ENCODE measurements at places on chromosomes 1 and 21.

DNA sequence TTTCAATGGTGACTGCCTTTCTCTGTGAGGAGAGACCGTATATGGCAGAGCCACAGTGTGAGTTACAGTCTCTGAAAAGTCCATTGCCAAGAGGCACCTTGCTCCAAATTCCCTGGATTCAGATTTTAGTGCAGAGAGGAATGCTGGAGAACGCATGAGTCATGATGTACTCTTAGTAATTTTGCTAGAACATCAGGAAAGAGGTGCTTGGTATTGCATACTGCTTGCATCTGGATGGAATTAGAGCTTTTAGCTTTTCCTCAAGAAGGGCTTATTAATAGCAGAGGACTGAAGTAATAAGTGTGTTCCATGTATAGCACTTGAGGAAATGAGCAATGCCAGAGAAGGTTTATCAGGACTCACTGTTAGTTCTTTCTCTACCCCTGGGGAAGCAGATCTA lies 40.5 kb upstream of the AKT3 start:
- no peak for DNase-seq

GRCh38 chr1:8014381-8014988 lies 11.6 kb downstream of the ERRFI1 start:
- DNase-seq = no peak

- DNase-seq = peak; percentile 19
Observed at GRCh38 chr1:36787312-36787913, 246.9 kb downstream of the GRIK3 start.

- DNase-seq = no peak
Observed at GRCh38 chr1:218339267-218339831, 5.8 kb upstream of the TGFB2 start.

- DNase-seq = peak; percentile 35
Observed at GRCh38 chr1:95002540-95003432, 70.0 kb downstream of the ALG14 start.

- DNase-seq = peak; percentile 91
Observed at GRCh38 chr1:222928212-222928611, 113.4 kb downstream of the DISP1 start.

DNA sequence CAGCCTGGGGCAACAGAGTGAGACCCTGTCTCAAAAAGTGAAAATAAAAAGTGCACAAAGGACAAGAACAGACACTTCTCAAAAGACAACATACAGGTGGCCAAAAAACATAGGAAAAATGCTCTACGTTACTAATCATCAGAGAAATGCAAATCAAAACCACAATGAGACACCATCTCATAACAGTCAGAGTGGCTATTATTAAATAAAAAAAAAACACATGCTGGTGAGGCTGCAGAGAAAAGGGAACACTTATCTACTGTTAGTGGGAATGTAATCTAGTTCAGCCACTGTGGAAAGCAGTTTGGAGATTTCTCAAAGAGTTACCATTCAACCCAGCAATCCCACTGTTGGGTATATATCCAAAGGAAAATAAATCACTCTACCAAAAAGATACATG lies 173.2 kb downstream of the SMYD3 start:
- DNase-seq = no peak

GRCh38 chr1:157487096-157487495 lies 65.2 kb downstream of the FCRL5 start:
- DNase-seq = no peak

GRCh38 chr1:239858529-239858928 lies 233.2 kb upstream of the FMN2 start:
- no peak for DNase-seq

DNA sequence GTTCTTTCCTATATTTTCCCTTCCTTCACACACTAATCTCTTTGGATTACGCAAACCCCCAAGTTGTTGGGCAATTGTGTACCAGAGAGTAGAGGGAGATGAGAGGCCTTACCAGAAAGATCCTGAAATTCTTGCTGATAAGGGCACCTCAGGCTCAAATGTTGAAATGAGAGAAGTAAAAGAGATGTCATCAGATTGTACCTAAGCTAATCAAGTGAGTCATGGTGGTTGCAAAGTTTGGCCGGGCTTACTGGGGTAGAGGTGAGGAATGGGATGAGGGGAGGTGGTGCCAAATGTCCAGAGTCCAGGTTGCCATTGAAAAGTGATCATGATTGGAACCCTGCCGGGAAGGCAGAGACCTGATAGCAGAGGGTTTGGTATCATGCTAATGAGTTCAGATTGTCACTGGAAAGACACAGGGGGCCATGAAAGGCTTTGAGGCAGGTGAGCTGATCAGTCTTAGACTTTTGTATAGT lies 43.1 kb downstream of the OPTC start:
- DNase-seq = no peak

DNA sequence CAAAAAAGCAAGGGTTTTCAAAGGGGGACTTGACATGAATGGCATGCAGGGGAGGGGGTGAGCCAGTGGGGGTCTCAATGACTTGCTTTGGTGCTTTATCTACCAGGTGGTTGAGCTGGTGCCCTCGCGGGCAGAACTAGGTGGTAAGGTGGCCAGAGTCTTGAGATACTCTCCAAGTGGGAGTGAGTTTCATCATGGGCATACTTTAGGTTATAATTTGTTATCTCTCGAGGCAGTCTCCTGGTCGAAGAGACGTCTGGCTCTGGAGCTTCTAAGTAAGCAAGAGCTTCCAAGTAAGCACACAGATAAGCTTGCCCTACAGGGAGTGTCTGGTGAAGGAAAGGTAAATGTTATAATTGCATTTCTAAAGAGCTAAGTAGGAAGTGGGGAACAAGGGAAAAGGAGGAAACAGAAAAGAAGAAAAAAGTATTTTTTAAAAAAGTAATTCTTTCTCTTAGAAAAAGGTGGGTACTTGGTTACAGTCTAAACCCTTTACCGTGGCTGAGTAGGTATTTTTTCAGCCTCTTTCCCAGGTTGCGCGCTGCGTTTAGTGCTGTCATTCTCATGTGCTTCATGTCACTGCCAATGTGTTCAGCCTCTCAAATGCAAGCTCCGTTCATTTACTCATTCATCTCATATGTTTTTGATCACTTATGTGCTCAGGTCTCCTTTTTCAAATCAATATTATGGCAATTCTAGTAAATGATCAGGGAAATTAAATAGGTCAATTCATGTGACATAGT lies 31.6 kb upstream of the DNAJC6 start:
- DNase-seq = no peak

GRCh38 chr1:157671895-157672294 lies 28.7 kb downstream of the FCRL3 start:
- no peak for DNase-seq

GRCh38 chr1:163036671-163037070 lies 32.5 kb upstream of the RGS4 start:
- no peak for DNase-seq

GRCh38 chr1:8437347-8437746 lies 119.4 kb downstream of the SLC45A1 start:
- no peak for DNase-seq

DNA sequence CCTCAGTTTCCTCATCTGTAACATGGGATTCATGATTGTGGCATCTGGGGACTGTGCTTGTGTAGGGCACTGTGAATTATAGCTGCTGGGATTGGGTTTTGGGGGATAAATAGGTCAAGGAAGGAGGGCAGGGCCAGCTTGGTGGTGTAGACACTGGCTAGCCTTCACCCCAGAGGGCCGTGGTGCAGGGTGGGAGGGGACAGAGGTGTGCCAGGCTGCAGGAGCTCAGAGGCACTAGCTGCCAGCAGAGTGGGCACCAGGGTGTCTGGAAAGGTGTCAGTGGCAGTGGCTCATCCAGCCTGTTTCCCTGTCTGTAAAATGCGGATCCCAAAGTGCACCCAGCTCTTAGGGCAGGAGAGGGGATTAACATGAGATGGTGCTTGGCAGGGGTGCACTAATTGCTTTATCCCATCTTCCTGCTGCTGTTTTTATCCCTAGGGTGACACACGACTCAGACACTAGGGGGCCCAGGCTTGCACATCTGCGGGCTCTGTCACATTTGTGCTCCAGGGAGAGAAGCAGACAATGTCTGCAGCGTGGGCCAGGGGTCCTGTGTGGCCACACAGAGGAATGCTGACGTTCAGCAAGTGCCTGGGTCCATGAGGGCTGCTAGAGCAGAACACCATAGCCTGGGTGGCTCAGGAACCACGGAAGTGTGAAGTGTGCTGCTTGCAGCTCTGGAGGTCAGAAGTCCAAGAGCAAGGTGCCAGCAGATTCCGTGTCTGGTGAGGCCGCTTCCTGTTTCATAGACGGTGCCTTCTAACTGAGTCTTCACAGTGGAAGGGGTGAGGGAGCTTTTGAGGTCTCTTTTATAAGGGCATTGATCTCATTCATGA lies 19.3 kb downstream of the OBSCN start:
- DNase-seq = no peak

DNA sequence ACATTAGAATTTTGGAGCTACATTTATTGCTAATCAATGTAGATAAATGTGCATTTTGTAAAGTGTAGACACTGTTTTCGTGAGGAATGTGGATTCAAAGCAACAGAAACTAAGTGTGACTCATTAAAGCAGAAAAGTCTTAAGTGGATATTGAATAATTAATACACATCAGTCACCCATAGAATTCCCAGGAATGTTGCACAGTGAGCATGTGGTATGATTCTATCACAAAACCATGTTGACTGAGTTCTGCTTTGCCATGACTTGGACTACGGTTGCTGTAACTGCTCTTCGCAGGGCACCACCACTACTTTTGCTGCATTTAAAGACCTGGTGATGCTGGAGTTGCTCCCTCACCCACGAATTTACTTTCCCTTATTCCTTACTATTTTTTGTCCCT lies 471.8 kb downstream of the KCNT2 start:
- DNase-seq = no peak

- DNase-seq = no peak
Observed at GRCh38 chr1:185566995-185567394, 167.2 kb upstream of the HMCN1 start.

- no peak for DNase-seq
Observed at GRCh38 chr1:77400781-77401180, 119.0 kb downstream of the AK5 start.

- DNase-seq = no peak
Observed at GRCh38 chr1:44894591-44894990, 51.5 kb upstream of the PTCH2 start.

Measured in testis (tissue), 5 donors.